ENCODE measurements at places on chromosomes 3 and 15.

DNA sequence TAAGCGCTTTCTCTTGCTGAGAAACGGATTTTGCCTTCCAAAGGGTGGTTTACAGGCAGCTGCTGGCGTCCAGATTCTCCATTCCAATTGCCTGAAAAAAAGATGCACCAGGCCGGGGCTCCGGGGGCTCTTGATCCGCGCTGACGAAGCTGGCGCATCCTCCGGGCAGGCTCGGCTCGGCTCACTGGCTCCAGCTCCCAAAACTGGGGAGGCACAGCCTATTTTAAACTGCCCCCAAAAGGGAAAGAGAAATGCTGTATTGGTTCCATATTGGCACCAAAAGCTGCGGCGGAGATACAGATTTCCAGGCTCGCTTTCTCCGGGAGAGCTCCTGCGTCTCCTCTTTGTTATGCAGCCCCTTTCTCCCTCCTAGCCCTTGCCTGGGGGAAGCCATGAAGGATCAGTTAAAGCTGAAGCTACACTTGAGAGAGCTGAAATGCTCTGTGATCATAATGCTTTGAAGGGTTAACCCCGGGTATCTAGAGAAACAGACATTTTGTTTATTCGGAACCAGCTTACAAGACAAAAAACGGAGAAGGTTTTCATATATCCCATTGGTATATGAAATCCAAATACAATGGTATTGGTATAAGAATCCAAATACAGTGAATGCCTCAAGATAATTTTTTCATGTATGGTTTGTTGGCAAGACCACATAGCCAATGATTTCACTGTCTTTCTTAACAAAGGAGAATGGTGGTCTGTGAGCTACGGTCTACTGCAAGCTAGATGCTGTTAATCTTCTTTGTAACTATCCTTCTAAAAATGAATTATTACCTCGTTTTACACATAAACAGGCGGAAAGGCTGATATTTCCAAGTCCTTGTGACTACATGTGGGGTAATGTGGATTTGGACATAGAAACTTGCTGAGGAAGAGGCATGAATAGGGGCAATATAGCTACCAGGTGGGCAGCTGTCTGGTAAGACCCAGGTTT is 693 bp downstream of the CD200 start:
- H3K4me3 ChIP-seq = peak overlapping the region; percentile 58
- H3K4me1 ChIP-seq = no peaks in the 10 kb centered on the region
- peak; percentile 36 for DNase-seq
- no peak overlapping the region for H3K27ac ChIP-seq
- H3K36me3 ChIP-seq = no peaks in the 10 kb centered on the region
- peaks cover 7% of the 10 kb centered on the region for H3K27me3 ChIP-seq

GRCh38 chr3:158091531-158091930 is 14.7 kb downstream of the SHOX2 start:
- no peak overlapping the region for H3K27ac ChIP-seq
- H3K4me1 ChIP-seq = no peaks in the 10 kb centered on the region

GRCh38 chr3:20857636-20858035 is 671.6 kb upstream of the SGO1 start:
- H3K27ac ChIP-seq = no peak overlapping the region
- no peak overlapping the region for H3K4me3 ChIP-seq
- no peaks in the 10 kb centered on the region for H3K4me1 ChIP-seq
- DNase-seq = no peak

GRCh38 chr3:137264843-137265330 is 307.1 kb downstream of the IL20RB start:
- no peaks in the 10 kb centered on the region for H3K4me1 ChIP-seq
- DNase-seq = no peak
- no peaks in the 10 kb centered on the region for H3K36me3 ChIP-seq
- no peak overlapping the region for H3K4me3 ChIP-seq

DNA sequence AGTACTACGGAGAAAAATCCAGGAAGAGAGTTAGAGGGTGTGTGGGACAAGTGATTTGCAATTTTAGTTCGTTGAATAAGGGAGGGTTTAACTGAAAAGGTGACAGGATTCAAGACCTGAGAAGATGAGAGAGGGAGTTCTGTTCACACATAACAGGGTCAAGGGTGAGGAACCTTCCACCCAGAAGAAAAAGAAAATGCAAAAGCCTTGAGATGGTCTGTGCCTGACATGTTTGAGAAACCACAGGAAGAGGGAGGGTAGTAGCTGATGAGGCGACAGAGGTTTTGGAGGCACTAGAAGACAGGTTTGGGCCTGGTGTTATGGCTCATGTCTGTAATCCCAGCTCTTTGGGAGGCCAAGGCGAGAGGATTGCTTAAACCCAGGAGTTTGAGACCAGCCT is 591 bp upstream of the SLC25A20 start:
- peaks cover 8% of the 10 kb centered on the region for H3K4me1 ChIP-seq
- no peaks in the 10 kb centered on the region for H3K36me3 ChIP-seq
- H3K27ac ChIP-seq = no peak overlapping the region

- DNase-seq = no peak
- no peak overlapping the region for H3K4me3 ChIP-seq
- H3K27ac ChIP-seq = no peak overlapping the region
- no peaks in the 10 kb centered on the region for H3K4me1 ChIP-seq
- no peaks in the 10 kb centered on the region for H3K27me3 ChIP-seq
These were observed 810.3 kb downstream of the ROBO1 start for GRCh38 chr3:78957456-78957855.

DNA sequence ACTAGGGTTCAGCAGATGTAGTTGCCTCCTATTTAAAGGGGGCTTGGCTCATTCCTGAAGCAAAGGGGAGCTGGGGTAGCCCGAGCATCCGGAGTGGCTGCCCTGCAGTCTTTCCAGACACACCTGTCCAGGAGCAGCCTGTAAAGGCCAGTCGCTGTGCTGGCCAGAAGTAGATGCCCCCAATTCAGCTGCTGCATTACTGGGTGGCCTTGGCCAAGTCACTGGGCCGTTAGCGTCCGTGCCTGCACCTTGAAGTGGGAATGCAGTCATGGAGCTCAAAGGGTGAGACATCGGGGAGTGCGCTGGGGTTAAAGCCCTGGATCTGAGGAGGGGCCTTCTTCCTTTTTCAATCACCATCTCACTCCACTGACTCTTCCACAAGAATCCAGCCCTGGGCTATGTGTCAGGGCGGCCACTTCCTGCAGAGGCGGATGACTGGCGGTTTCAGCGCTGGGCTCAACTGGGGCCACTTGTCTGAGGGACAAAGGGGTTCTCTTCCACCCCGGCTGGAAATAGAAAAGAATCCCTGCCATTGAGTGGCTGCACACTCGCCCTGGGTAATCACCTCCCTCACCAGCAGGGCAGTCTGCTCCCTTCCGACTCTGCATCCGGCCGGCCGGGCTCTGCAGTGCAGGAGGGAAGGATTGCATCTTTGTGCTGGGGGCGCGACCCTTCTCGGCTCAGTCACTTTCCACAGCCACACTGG is 11.8 kb downstream of the ALDH1A3 start:
- peaks cover 3% of the 10 kb centered on the region for H3K4me1 ChIP-seq
- H3K27ac ChIP-seq = no peak overlapping the region
- no peak overlapping the region for H3K4me3 ChIP-seq
- H3K36me3 ChIP-seq = no peaks in the 10 kb centered on the region

GRCh38 chr3:13529196-13530112 is 19.5 kb upstream of the FBLN2 start:
- H3K4me1 ChIP-seq = no peaks in the 10 kb centered on the region
- H3K4me3 ChIP-seq = no peak overlapping the region

All from fibroblast of lung (primary cell).